ENCODE measurements at places on chromosomes 7 and 10.

GRCh38 chr7:159093351-159093971, 51.2 kb downstream of the VIPR2 start:
- no peak for DNase-seq

DNA sequence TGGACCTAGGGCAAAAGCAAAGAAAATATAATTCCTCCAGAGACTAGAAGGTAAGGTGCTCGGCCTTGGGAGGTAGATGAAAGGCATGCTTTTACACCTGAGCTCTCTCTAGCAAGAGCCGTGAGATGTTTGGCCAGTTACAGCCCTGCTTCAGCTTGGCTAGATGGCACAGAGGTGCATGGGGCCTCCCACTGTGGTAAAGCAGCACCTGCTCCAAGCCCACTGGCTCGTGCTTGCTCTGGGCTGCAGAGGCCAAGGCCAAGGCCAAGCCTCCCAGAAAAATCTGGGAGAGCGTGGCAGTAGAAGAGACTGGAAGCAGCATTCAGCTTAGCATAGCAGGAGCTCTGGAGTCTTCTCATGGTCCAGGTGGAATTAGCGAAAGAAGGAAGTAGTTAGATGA, 31.0 kb upstream of the OPALIN start:
- DNase-seq, result no peak

DNA sequence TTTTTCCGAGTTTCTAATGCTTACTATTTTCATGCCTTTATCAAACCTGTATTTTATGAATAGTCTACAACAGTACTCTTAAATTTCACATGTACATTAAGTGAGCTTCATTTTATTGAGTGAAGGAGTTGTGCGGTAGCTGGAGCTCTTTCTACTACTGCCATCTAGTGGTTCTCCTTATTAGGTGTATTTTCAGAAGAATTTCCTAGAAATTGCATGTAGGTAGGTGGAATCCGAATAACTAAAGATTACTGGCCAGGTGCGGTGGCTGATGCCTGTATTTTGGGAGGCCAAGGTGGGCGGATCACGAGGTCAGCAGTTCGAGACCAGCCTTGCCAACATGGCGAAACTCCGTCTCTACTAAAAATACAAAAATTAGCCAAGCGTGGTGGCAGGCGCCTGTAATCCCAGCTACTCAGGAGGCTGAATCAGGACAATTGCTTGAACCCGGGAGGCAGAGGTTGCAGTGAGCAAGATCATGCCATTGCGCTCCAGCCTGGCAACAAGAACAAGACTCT, 38.3 kb downstream of the LRRC72 start:
- DNase-seq, result no peak

DNA sequence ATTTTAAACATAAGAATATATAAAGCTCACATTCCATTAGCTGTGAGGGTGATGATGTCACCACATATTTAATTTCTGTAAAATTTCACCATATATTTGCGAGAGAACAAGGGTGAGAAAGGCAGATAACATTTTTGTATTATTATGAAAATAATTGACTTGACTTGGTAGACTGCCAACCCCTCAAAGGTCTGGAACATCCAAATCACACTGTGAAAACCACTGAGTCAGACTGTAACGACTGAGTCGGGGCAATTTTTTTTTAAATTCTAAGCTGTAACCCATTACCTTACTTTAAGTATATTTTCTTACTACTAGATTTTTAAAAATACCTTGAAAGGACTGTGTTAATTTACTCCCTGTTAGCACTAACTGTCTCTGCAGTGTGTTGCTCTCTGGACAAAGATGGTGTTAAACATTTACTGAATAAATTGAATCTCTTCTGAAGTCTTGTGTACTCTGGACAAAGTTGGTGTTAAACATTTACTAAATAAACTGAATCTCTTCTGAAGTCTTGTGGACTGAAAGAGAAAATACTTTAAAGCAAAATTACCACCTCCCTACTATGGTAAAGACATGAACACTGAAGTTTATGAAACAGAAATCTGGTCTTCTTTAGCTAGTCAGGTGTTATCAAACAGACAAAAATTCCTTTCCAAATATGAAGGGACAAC, 14.1 kb downstream of the PDZD8 start:
- DNase-seq, result no peak

DNA sequence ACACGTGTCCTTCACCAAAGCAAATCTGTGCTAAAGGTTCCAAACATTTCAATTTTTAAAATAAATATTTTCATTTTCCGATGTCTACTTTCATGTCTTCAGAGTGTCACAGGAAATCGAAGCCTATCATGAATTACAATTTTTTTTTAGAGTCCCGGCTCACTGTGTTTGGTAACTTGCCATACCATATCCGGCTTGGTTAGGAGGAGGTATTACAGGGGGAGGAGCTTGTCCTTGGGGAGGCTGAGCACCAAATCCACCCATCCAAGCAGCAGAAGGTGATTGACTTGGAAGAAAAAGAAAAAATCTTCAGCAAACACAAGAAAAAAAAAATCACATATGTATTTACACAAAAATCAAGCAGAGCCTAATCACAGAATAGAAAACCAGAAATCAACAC, 21.3 kb downstream of the TIAL1 start:
- no peak for DNase-seq

- no peak for DNase-seq
These were observed 534.9 kb upstream of the GALNT17 start for GRCh38 chr7:70597066-70597465.

- DNase-seq, result no peak
These were observed 10.1 kb upstream of the CUZD1 start for GRCh38 chr10:122855745-122856144.

- peak; percentile 33 for DNase-seq
These were observed 135.9 kb upstream of the PODXL start for GRCh38 chr7:131692131-131692960.

DNA sequence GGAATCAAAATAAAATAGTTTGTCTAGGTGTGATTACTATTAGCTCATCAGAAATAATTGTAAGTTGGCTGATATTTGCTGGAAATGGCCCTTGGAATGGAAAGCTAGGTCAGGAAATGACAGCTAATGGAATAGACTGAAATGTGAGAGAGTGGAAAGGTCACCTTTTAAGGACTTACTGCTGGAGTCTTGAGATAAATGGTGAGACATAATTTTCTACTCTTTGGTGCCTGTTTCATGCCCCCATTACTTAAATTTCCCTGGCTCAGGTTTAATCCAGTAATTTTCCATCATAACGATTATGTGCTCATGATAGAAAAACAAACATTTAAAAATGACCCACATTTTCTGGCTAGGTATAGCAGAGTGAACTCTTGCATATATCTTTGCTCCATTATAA, 123.6 kb downstream of the ADAM22 start:
- no peak for DNase-seq

GRCh38 chr10:33861016-33861704, 526.7 kb upstream of the NRP1 start:
- no peak for DNase-seq

DNA sequence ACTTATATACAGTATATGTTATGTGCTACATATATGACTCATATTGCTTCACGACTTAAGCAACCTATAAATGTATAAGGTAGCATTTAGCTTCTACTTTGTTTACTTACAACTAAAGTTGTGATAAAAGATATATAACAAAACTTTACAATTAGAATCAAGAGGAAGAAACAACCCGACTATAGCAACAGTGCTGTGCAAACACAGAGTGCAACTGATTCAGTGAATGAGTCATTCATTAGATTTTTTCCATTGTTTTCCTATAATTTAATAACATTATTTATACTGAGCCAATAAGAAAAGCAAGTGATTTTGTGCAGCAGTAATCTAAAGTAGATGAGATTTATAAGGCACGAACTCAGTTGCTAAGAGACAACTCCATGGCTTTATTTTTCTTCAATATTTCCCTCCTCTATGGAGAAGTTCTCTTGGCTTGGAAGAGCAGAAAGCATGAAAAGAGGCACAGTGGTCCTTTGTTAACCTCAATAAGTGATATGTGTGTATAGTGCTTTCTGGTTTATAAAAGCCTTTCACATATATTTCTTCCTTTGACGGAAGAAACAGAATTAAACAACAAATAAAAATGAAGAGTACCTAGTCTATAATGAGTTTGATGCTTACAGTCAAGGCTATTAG, 19.8 kb downstream of the CEP41 start:
- no peak for DNase-seq
